Glutamatergic neuron (in vitro differentiated cells): ENCODE measurements at places on chromosomes 12 and 14.

DNA sequence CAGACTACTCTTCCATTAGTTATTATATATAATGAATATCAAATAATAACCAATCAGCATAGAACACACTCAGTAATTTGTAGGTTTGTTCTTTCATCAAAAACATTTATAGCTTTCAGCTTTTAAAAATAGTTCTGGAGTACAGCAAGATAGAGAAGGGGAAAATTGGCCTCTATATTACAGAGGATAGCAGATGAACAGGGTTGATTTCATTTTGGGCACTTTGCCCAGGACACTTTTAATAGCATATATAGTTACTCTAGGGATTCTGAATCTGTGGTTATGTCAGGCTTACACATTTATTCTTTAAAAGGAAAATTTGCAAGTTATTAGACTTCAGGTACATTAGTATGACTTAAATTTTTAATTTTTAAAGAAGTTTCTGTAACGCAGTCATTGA lies 52.6 kb downstream of the IFT81 start:
- DNase-seq = no peak

DNA sequence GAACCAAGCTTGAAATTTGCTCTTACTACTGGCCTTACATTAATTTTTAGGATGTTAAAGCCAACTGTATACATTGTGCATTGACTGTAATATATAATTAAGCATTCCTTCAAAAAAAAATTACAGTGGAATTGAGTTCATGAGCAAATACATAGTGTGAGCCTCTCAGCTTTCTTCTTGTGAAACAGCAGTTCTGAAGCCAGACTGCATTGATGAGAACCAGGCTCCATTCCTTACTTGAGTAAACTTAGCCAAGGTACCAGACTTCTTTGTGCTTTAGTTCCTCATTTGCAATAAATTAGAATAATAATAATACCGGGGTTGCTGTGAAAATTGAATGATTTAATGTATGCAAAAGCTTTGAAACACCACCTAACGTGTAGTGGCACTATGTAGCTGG lies 169.5 kb downstream of the ANO4 start:
- no peak for DNase-seq

GRCh38 chr12:3092764-3093163 lies 15.6 kb downstream of the TSPAN9 start:
- no peak for DNase-seq

DNA sequence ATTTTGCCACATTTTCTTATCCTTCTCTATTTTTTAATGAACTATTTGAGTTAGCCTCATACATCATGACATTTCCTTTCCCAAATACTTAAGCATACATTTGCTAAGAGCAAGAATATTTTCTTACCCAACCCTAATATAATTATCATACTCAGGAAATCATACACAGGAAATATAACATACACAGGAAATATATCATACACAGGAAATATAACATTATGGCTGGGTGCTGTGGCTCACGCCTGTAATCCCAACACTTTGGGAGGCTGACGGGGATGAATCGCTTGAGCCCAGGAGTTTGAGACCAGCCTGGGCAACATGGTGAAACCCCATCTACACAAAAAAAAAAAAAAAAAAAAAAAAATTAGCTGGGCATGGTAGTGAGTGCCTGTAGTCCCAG lies 4.9 kb downstream of the NCKAP1L start:
- no peak for DNase-seq

GRCh38 chr12:6312529-6313325 lies 2.2 kb downstream of the PLEKHG6 start:
- DNase-seq = peak; percentile 80

DNA sequence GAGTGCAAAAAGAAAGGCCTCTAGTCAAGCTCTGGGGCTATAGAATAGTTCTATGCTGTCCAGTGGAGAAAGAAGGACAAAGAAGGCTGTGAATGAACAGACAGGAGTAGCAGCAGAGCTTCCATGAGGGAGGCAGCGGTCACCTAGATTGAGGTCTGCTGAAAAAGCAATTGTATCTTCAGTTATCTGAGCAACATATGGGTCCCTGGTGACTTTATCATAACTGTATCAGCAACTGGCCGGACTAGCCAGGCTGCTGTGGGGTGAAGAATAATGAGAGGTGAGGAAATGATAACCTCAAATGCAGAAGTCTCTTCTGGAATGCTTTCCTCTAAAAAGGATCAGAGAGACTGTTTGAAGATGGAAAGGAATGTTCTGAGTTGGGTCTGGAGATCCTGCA lies 971.3 kb upstream of the TMEM132C start:
- DNase-seq = no peak

DNA sequence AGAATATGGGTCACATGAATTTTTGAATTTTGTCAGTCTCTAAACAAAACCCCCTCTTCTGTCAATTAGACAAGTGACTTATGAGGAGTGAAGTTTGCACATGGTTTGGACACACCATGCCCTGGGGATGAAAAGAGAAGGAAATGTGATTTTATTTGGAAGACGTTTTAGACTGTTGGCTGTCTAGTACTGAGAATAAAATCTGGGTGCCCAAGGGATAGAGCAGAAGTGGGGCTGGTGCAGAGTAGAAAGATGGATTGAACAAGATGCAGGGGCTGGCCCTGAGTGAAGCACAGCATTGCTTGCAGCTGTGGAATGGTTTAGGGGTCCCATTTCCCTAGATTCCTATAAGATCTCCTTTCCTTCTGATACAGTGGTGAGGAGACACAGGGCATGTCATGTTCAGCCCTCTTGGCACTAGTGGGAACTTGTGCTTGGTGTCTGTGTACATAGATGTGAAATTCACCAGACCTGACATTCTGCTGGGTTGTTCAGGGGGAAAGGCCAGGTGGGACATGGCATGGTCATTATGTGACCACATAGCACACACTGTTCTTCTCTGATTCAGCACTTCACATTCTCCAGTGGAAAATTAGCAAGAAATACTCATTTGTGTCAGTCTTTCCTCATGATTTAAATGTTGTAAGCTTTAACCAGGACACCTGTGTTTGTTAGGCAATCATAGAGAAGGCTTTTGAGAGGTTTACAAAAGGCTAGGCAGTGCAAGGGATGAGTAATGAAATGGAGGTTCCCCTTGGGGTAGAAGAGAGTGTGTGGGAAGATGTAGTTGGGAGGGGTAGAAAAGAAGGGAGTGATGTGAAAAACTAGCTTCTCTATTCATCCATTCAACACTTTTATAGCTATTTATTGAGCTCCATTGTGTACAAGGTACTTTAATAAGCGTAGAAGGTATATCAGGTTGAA lies 202.3 kb upstream of the IGF1 start:
- DNase-seq = no peak

DNA sequence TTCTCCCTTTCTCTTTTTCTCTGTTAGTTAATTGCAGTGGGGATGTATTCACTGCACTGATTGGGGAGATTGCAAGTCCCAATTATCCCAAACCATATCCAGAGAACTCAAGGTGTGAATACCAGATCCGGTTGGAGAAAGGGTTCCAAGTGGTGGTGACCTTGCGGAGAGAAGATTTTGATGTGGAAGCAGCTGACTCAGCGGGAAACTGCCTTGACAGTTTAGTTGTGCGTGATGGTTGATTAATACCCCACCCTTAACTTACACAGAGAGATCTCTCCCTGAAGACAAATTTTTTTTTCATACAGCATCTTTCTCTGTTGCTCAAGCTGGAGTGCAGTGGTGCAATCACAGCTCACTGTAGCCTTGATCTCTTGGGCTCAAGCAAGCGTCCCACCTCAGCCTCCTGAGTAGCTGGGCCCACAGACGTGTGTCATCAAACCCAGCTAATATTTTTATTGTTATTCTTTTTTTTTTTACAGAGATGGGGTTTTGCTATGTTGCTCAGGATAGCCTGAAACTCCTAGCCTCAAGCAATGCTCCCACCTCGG lies 4.6 kb downstream of the C1S start:
- no peak for DNase-seq
